ENCODE measurements at places on chromosomes 4 and X.

DNA sequence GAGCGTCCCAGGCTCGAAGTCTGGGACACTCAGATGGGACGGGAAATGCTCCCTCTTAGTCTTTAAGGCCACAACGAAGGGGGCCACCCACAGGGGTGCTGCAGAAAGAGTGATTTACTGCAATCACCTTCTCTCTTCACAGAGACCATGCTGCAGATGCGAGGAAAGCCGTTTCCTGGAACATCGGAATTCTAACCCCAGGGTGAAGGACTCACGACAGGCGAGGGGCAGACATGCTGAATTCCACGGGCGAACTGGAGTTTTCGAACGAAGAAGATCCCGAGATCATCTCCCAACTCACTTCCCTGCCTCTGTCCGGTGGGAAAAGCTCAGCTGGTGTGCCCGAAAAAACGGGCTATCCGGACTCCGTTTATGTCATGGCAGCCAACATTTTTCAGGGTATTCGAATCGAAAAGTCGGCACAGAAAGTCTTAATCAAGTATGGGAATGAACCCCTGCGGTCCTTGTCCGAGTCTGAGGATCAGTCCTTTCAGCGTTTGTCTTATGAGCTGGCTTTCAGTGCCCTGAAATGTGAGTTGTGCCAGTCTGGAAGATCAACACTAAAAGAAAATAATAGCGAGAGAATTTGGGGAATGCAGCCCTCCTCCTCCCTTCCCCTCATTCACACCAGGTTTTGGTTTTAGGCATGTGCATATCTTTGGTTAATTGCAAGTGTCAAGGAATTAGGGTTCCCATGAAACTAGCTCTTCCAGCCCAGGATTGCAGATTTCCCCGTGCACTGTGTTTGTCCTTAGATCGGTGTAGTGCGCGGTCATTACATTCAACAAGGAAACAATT is 905 bp downstream of the NSUN7 start:
- DNase-seq, result peak; percentile 12

DNA sequence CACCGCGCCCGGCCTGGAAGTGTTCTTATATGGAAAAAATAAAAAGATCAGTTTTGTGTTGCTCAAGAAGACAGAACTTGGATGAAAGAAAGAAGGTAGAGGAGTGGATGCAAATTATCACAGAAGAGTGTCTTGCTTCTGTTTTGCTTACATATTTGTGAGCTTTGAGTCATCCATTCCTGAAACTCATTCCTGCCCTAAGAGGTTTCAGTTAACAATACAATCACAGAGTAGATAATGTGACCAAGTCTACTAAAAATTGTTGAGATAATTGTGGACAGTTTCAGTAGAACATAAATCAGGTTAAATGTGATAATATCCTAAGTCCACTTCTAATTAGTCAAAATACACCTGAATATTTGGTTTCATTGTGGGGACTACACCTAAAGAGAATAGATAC is 26.4 kb upstream of the LRCH2 start:
- DNase-seq, result peak; percentile 70

- DNase-seq, result no peak
Observed at GRCh38 chr4:122896270-122896669, 26.1 kb downstream of the NUDT6 start.

- no peak for DNase-seq
Observed at GRCh38 chrX:39766085-39766726, 331.6 kb downstream of the BCOR start.

GRCh38 chrX:119688911-119689321 is 4.1 kb downstream of the SEPTIN6 start:
- DNase-seq, result no peak

Data from iris pigment epithelial cell (primary cell).